ENCODE measurements at places on chromosomes 16 and 17. TPM values are rescaled to one million over a fixed set of nuclear protein-coding genes. Genes with fewer than 3 reads are reported as not detected.

DNA sequence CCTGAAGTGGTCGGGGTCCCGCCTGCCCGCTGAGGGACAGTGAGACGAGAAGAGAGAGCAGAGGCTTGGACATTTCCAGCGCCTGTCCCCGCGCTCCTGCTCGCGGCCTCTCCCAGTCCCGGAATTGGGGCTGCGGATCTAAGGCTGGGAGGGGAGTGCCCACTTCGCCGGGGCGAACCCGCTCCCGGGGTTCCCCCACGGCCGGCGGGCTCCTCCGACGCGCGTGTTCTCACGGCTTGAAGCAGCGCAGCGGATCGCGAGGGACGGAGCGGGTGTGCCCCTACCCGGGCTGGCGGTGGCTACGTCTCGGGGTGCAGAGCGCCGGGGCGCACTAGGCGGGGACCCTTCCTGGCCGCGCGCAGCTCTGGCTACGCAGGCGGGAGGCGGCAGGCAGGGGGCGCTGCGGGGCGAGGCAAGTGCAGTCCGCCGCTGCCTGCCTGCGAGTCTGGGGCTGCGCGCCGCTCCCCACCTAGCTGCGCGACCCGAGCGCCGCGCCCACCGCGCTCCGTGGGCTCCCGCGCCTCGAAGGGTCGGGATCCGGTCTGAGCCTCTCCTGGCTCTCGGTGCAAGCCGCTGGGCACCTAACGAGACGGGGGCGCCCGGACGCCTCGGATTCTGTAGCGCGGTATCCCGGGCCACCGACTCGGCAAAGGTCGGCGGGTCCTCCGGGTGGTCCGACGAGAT lies 1.2 kb downstream of the NGFR start:
- no peak for DNase-seq

GRCh38 chr17:7888184-7888920 lies at the start of gene CHD3:
Gene CHD3, plus strand, starts transcription at chr17:7888789. Its CDS starts 212 bp downstream, at chr17:7889001.
- DNase-seq: no peak

GRCh38 chr16:11735787-11736186 lies 6.9 kb downstream of the TXNDC11 start:
- no peak for DNase-seq

- DNase-seq: no peak
These were observed 141.2 kb downstream of the SEC14L1 start for GRCh38 chr17:77281904-77282367.

DNA sequence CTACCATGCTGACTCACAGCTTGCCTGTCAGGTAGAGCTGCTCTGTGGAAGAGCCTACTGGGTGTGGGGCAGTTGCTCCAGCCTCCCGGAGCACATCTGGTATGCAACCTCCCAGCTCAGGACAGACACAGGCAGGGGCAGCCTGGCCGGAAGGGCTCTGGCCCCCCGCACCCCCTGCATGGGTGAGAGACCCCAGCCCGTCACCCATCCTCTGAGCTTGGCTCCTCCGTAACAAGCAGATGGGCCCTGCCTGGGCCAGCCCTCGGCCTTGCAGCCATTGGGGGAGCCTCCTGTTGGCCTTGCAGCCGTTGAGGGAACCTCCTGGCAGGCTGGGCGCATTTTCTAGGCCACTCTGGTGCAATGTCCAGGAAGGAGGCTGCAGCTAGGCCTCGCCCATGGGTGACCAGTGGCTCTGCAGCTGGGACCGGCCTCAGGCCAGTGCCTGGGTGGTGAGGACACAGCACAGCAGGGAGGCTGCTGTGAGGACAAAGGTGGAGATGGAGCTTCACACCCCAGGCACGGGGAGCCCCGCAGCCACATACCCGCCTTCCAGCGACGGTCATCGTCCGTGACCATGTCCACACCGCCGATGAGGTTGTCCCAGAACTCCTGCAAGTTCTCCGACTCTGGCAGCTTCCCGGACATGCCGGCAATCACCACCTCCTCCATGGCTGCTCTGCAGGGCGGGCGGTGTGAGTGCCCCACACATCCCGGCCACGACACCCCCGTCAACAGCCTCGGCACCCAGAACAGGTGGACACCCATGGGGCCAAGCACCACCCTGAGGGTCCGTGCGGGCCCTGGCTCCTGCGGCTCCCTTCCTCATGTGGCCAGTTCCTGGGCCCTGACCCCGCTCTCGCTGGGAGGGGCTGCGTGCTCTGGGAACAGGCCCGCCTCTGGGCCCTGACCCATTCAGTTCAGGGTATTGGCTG lies 2.0 kb downstream of the FASN start:
- DNase-seq: no peak

DNA sequence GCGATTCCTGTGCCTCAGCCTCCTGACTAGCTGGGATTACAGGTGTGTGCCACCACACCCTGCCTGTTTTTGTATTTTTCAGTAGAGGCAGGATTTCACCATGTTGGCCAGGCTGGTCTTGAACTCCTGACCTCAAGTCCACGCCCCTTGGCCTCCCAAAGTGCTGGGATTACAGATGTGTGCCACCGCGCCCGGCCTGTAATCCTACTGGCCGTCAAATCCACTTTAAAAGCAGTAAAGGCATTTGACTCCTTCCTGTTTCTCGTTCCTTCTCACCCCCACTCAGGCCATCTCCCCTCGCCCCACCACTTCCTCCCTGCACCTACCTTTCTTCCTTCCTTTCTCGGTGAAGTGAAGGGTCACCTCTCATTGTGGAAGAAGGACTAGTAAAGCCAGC lies 69.4 kb upstream of the CREBBP start:
- DNase-seq: no peak

- DNase-seq: no peak
These were observed 42.2 kb downstream of the TBCD start for GRCh38 chr17:82793974-82794630.

- no peak for DNase-seq
These were observed 2.6 kb upstream of the ADORA2B start for GRCh38 chr17:15942207-15942833.

DNA sequence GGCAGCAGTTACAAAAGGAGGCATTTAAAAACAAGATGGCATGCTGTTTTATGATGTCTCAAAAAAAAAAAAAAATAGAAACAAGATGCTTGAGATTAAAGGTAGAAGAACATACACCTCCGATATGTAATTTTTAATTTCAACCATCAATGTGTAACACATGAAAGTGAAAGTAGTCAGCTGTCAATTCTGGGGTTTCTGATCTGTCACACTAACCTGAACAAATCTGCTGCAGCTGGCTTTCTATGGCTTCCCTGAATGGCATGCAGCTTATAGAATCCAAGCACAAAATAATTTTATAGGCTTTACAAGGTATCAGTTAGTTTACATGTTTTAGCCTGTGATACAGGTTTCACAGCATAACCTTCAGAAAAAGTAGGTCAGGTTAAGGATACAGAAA lies 13.5 kb downstream of the GLYR1 start:
- DNase-seq: no peak

MAF gene
- 0.40 TPM for total RNA-seq

GRCh38 chr17:45146592-45146889 lies 1.7 kb upstream of the HEXIM1 start:
- no peak for DNase-seq

CDH11 gene
- 210 TPM for total RNA-seq

- DNase-seq: no peak
These were observed 234.5 kb upstream of the MYOCD start for GRCh38 chr17:12431188-12431587.

DNA sequence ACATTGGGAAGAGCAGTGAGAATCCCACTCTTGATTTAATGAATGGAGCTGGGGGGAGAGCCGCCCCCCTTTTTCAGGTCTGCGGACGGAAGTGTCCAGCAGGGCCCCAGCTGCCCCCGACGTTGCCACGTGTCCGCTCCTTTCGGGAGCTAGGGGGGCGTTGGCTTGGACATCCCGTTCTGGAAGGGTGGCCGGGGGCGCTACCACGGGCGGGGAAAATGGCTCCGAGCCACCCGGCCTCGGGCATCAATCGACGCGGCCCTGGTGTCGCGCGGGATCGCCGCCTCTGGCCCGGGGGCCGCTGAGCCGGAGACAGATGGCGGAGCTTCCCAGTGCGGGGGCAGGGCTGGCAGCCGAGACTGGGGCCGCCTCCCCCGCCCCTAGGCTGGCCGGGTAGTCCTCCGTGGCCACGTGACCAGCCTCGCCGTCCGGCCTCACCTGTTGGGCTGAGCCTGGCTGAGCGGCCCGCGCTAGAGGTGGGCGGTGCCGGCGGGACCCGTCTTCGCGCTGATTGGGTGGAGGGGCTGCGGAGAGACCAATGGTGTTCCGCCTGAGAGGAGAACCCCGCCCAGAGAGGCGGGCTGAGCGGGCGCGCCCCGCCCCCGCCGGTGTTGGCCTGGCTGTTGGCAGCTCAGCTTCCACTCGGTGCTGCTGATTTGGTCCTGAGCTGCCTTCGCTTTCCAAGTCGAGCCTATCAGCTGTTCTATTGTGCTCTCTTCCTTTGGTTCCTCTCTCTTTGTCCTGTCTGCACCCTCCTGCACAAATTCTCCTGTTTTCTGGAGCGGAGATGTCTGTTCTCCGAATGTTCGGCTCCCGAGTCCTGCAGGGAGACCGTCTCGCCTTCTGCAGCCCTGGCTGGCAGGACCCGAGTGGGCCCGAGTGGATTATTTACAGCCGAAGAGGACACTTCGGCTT lies 8.3 kb downstream of the HS3ST3B1 start:
- no peak for DNase-seq

VASN gene
- total RNA-seq: 0.20 TPM

DNA sequence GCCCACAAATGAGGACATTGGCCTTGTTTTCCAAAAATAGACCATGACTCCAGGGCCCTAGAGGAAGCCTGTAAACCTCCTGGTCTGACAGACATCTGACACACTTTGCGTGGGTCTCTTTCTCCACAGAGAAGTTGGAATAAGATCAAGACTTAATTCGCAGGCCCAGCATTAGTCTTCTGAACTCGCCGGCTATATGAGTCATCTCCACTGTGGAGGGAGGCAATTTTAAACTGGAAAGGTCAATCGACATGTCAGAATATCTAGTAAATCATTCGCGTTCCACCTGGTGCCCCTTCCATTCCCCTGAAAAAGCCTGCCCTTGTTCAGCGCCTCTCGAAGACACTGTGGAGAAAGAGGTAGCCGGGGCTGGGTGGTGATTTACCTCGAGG lies 140.1 kb downstream of the CLEC16A start:
- DNase-seq: no peak

GRCh38 chr17:57622683-57623433 lies 122.2 kb downstream of the CCDC182 start:
- DNase-seq: no peak

DPEP3 gene
- total RNA-seq: not detected

Data from pulmonary artery endothelial cell (primary cell).